ENCODE measurements at places on chromosomes 7 and 10.

- no peak overlapping the region for H3K27ac ChIP-seq
- H3K4me3 ChIP-seq: no peak overlapping the region
- no peak for DNase-seq
- H3K4me1 ChIP-seq: peaks cover 4% of the 10 kb centered on the region
Measured at GRCh38 chr10:132471125-132471451, 66.5 kb upstream of the INPP5A start.

DNA sequence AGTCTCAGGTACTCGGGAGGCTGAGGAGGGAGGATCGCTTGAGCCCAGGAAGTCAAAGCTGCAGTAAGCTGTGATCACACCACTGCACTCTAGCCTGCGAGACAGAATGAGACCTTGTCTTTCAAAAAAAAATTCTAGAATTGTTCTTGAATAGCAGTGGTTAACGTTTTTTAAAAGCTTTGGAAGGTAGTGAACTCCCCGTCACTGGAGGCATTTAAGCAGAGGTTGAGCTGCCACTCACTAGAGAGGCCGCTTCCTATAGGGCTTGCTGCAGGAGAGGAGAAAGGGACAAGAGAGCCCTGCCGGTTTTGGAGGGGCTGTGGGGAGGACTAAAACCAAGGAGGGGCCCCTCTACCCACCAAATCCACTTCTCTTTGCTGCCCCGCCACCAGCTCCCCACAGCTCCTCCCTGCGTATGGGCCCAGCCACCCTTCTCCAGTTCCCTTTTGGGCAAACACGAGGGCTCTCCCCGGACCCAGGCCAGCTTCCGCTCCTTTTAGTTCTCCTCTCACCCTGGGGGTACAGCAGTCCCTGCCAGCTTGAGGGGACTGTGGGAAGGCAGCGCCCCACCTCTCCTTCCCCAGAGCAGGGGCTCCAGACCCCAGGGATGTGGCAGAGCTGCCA, 86.9 kb upstream of the GTF2I start:
- H3K27ac ChIP-seq: no peak overlapping the region
- no peak for DNase-seq
- no peak overlapping the region for H3K4me3 ChIP-seq

- DNase-seq: no peak
- no peaks in the 10 kb centered on the region for H3K27me3 ChIP-seq
- no peak overlapping the region for H3K4me3 ChIP-seq
- H3K36me3 ChIP-seq: no peaks in the 10 kb centered on the region
Measured at GRCh38 chr7:132290021-132290420, 286.2 kb downstream of the PLXNA4 start.

DNA sequence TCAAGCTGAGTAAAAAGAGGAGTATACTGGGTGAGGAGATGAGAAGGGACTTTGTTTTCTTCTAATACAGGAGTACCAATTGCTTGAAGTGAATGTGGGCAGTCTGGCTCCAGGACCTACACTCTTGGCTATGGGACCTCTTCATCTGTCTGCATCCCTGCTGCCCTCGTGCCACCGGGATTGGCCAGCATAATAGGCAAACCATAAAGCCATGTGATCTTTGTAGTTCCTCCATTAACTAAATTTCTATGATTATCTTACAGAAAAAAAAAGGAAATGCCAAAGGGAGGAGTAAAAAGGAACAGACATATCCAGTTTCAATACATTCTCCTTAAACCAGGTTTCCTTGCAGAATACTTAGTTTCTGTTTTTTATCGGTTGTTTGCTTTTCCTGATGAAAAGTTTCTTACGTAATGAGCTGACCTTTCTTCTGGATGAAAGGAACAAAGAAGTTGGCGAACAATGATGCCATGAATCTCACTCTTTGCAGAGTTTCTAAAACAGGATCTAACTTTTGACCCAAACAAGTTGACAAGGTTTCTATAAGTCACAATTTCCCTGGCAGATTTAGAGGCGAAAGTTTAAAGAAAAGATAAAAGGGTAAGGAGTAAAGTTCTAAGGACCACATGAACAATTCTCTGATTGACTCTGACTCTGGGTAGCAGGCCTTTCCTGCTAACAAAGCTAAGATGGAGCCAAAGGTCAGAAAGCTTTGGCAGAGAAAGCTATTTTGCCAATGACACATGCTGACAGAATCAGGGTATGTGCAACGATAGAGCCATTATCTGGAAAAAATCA, 54.1 kb downstream of the LAMB1 start:
- no peaks in the 10 kb centered on the region for H3K27me3 ChIP-seq
- peaks cover 6% of the 10 kb centered on the region for H3K4me1 ChIP-seq
- DNase-seq: no peak
- H3K27ac ChIP-seq: no peak overlapping the region
- no peaks in the 10 kb centered on the region for H3K36me3 ChIP-seq

GRCh38 chr10:122271076-122271475, at the start of gene BTBD16:
TSS of gene BTBD16 (plus strand) at chr10:122271296. CDS start at chr10:122275082, 3,786 bp downstream.
- no peak for DNase-seq
- H3K4me1 ChIP-seq: no peaks in the 10 kb centered on the region
- no peak within 1 kb of the TSS for H3K27ac ChIP-seq
- no peaks in the 10 kb centered on the region for H3K27me3 ChIP-seq

GRCh38 chr10:120950051-120950561, 98.9 kb downstream of the WDR11 start:
- no peaks in the 10 kb centered on the region for H3K36me3 ChIP-seq
- no peak overlapping the region for H3K27ac ChIP-seq
- 0 out of 2 replicates have a peak, but pooled peaks cover 2% of the 10 kb centered on the region for H3K4me1 ChIP-seq
- DNase-seq: no peak

DNA sequence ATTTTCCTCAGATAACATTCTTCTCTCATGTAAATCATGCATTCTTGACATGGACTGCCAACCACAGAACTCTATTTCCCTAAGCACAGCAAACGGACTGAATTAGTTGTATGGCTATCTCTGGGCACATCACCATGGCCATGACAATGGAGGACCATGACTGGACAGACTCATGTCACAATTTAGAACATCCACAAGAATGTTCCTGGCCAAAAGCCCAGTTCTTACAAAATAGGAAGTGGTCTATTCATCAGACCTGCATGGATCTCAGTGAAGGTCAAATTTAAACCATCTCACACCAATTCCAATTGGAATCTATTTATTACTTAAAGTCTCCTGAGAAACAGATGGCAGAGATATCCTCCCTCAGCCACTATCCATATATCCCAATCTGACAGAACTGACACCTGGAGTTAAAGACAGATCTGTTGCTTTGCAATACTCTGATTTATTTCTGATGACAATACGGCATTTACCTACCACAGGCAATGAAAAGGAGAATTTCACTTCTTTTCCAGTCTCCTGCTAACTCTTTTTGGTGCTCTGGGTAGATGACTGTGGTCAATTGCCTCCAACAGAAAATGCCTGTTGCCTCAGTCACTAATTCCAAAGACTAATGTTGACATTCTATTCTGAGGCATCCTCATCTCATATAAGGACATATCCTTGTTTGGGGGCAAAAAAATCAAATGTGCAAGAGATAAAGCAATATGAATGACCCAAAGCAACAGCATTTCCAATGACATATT, 254.8 kb downstream of the HTR7 start:
- no peaks in the 10 kb centered on the region for H3K27me3 ChIP-seq
- no peak overlapping the region for H3K27ac ChIP-seq
- H3K4me1 ChIP-seq: no peaks in the 10 kb centered on the region

DNA sequence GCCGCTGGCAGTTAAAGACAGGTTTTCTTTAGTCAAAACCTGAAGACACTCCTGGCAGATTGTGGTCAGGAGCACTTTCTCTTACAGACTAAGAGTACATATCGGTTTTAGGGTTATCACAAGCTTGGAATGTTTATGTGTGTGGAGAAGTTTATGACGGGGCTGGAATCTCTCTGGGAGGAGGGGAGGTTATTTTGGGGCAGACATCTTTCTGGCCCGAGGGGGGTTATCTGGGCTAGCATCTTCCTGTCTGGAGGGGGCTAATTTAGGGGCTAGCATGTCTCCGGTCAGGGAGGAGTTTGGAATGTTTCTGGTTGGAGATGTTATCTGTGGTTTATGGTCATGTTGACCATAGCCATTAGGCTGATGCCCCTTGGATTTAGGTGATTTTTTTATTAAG, 141.2 kb upstream of the KIF5B start:
- no peak overlapping the region for H3K4me3 ChIP-seq
- H3K4me1 ChIP-seq: no peaks in the 10 kb centered on the region
- H3K27ac ChIP-seq: no peak overlapping the region

DNA sequence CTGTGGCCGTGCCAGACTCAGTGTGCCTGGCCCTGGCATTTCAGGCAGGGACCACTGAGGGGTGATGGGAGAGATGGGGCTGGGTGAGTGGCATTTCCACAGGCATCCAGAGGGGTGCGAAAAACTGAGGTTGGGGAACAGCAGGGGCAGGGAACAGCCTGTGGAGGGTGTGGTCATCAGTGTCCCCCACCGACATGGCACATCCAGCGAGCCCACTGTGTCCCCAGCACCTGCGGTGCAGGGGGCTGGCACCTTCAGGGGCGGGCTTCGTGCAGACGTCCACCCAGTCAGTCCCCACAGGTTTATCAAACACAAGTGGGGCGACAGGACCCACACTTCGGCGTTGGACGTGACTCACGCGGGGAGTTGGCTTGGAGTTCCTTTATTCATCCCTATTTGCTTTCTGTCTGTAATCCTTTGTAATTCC, 14.8 kb downstream of the CUX1 start:
- no peaks in the 10 kb centered on the region for H3K27me3 ChIP-seq
- no peaks in the 10 kb centered on the region for H3K36me3 ChIP-seq
- 0 out of 2 replicates have a peak, but pooled peaks cover 2% of the 10 kb centered on the region for H3K4me1 ChIP-seq
- H3K27ac ChIP-seq: no peak overlapping the region
- no peak for DNase-seq
- H3K4me3 ChIP-seq: no peak overlapping the region

- no peak for DNase-seq
- 0 out of 2 replicates have a peak overlapping the region, but pooled peaks have one; percentile 1 for H3K4me3 ChIP-seq
- H3K36me3 ChIP-seq: no peaks in the 10 kb centered on the region
- H3K27me3 ChIP-seq: no peaks in the 10 kb centered on the region
- no peaks in the 10 kb centered on the region for H3K4me1 ChIP-seq
- H3K27ac ChIP-seq: no peak overlapping the region
Measured at GRCh38 chr7:51471210-51471980, 154.8 kb upstream of the COBL start.

GRCh38 chr10:31124852-31125251, 93.2 kb upstream of the ZNF438 start:
- H3K27me3 ChIP-seq: no peaks in the 10 kb centered on the region
- no peaks in the 10 kb centered on the region for H3K4me1 ChIP-seq
- H3K27ac ChIP-seq: no peak overlapping the region
- H3K4me3 ChIP-seq: no peak overlapping the region
- DNase-seq: no peak
- H3K36me3 ChIP-seq: no peaks in the 10 kb centered on the region

DNA sequence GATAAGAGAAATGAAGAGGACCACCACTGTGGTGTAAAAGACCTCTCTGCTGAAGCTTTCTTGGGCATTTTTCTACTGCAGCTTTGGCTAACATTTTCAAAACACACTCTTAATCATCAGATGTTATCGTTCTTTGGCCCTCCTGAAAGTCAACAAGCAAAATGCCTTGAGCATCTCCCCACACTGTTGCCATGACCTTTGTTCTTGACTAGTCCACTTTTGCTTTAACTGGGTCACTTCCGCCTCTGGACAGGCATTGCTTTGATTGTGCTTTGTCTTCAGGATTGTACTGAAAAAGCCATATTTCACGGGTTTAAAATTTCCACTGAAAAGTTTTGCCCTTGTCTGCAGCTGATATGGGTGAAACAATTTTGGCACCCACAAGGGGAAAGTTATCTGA, 107.8 kb upstream of the CXCL12 start:
- no peak for DNase-seq
- H3K4me3 ChIP-seq: no peak overlapping the region
- no peak overlapping the region for H3K27ac ChIP-seq
- H3K4me1 ChIP-seq: no peaks in the 10 kb centered on the region
- H3K36me3 ChIP-seq: no peaks in the 10 kb centered on the region
- no peaks in the 10 kb centered on the region for H3K27me3 ChIP-seq

DNA sequence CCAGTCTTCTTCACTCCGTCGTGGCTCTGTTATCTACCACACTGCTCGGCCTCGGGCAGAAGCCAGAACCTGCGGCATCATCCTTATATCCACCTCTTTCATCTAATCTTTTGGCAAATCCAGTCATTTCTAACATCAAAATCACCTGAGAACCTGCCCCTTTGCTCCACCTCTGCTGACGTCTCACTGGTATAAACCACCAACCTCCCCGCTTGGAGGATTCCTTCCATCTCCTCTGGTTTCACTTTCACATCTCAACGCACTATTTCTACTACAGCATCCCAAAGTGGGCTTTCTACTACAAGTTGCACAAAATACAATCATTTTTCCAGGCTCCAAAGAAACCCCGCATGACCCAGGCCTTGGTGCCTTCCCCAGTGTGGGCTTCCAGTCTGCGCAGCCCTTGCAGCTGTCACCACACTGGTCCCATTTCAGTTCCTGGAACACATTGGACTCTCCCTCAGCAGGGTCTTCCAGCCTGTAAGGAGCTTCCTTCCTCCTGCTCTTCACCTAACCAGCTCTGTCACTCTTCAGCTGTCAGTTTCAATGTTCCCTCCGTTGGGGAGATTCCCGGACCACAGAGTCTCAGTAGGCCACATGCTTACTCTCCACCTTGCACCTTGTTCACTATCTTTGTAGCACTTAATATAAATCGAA, 85.0 kb downstream of the PRKCQ start:
- H3K36me3 ChIP-seq: no peaks in the 10 kb centered on the region
- H3K27ac ChIP-seq: no peak overlapping the region
- no peaks in the 10 kb centered on the region for H3K27me3 ChIP-seq
- no peak for DNase-seq

DNA sequence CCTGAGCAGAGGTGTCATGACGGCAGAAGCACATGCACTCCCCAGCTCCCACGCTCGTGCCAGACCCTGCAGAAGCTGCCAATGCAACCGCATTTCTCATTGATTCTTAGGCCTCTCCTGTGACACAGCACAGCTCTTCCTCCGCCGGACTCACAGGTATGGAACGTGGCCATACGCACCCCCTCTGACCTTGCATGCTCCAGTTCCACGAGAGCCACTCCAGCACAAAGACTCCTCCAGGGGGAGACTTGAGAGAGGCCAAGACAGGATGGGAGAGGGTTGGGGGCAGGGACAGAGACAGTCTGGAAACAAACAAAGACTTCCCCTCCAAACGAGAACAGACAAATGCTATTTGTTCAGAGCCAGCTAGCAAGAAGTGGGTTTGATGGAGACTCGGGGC, 124.3 kb upstream of the PPP2R2D start:
- no peak overlapping the region for H3K27ac ChIP-seq
- H3K4me3 ChIP-seq: no peak overlapping the region
- no peaks in the 10 kb centered on the region for H3K27me3 ChIP-seq
- H3K36me3 ChIP-seq: no peaks in the 10 kb centered on the region

DNA sequence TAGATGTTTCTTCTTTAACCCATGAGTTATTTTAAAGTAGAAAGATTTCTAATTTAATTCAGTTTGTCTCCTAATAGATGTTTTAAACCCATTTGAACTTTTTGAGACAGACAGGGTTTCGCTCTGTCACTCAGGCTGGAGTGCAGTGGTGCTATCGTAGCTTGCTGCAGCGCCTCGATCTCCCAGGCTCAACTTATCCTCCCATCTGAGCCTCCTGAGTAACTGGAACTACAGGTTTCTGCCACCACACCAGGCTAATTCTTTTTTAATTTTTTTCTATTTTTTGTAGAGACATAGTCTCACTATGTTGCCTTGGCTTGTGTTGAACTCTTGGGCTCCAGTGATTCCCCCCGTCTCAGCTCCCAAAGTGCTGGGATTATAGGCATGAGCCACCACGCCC, 53.0 kb upstream of the RAB18 start:
- H3K27me3 ChIP-seq: no peaks in the 10 kb centered on the region
- DNase-seq: no peak
- H3K4me1 ChIP-seq: no peaks in the 10 kb centered on the region
- H3K27ac ChIP-seq: no peak overlapping the region
- H3K4me3 ChIP-seq: no peak overlapping the region

GRCh38 chr7:35185908-35186731, 67.8 kb downstream of the TBX20 start:
- H3K4me1 ChIP-seq: no peaks in the 10 kb centered on the region
- peaks cover 5% of the 10 kb centered on the region for H3K27me3 ChIP-seq
- H3K27ac ChIP-seq: no peak overlapping the region
- no peak for DNase-seq
